ENCODE measurements at places on chromosomes 6 and 20.

- no peak for DNase-seq
These were observed 37.5 kb downstream of the LAMA4 start for GRCh38 chr6:112216662-112217551.

DNA sequence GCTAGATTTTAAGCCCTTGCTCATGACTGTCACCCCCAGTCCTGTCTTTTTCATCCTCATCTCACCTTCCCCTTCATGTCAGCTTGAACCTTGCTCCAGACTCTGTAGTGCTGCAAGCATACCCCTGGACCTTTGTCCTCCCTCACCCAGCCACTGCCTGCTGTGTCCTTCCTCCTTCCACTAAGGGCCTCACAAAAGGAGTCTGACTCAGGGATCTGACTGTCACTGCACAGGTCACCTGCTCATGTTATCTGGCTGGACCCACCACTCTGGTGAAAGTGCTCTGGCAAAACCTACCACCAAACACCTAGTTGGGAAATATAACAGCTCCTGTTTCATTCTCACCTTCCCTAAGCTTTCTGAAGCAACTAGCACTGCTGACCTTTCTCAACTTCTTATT lies 151.4 kb downstream of the INSM1 start:
- DNase-seq, result no peak

DNA sequence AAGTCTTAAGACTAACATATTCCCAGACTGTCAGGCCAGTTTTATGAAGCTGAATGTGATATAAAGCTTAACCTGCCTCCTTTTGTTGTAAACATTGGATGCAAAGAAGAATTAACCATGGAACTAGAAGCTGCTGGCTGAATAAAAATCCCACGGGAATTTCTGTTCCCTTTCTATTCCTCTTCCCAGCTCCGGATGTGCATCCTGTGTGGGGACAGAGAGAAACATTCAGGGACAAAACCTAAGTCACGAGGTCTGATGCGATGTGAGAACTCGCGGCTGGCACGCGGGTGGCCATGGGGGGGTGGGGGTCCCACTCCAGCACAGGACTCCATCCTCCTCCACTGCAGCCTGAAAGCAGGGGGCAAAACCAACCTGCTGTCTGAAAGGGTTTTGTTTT lies 32.2 kb downstream of the RAMACL start:
- no peak for DNase-seq

DNA sequence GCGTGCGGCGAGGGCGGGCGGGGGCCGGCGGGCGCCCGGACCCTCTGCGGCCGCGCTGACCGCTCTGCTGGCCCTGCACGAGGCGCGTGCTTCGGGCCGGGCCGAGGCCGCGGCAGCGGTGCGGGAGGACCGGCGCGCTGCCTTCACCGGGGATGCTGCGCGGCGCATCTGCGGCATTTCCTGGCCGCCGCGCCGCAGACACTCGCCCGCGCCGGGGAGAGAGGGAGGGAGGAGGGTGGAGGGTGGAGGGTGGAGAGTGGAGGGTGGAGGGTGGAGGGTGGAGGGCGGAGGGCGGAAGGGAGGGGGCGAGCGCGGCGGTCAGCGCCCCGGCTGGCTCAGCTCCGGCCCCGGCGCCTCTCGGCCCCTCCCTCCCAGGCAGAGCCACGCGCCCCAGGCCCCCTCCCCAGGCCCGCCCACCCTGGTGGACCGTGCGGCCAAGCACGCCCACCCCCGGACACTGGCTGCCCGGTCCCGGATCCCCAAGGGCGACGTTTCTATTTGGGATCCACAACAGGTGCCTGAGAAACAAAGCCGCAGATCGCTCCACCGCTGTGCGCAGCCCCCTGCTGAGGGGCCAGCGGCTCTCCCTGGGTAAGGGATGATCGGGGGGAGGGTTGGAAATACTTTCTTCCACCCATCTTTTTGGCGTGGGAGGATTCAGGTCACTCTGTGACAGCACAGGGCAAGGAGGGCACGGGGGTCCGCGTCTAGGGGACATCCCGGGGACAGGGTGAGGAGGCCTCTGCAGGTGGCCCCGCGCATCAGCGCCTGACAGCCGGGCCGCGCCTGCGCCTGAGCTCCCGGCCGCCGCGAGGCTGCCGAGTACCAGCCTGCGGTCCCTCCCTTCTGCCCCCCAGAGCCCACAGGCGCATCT lies 111.2 kb upstream of the BEND6 start:
- peak; percentile 73 for DNase-seq

DNA sequence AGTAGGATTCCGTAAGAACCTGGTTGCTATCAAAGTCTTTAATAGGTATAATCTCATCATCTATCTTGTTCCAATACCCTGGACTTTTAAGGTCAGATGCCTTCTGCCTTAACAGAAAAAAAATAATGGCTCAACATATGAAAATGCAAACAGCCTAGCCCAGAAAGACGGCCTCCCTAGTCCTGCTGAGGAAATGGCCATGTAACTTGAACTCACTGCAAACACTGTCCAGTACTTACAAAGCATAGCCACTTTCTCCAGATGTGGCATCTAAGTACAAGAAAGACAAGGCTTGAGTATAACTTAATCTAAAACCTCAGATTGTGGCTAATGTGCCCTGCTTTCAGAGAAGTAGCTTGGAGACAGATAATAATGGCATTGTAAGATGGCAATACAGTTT lies 26.5 kb downstream of the FASTKD5 start:
- DNase-seq, result no peak

GRCh38 chr6:20708367-20709124 lies 174.3 kb downstream of the CDKAL1 start:
- no peak for DNase-seq

DNA sequence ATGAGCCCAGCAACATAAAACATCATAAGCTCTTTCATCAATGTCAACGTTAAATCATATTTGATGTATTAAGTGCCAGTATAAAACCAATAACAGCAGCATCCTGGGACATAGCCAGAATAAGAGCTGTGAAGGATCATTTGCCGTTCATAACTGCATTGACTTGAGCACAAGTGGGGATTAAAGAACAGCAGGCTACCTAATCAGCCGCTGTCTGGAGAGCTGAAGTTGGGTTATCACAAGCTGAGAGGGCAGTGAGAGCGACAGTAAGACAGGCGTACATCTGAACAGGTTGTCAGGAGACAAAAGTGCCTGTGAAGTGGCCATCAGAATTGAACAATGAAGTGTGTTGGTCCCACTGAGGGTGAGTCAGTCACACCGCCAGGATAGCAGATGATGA lies 269.6 kb downstream of the GRIK2 start:
- no peak for DNase-seq

DNA sequence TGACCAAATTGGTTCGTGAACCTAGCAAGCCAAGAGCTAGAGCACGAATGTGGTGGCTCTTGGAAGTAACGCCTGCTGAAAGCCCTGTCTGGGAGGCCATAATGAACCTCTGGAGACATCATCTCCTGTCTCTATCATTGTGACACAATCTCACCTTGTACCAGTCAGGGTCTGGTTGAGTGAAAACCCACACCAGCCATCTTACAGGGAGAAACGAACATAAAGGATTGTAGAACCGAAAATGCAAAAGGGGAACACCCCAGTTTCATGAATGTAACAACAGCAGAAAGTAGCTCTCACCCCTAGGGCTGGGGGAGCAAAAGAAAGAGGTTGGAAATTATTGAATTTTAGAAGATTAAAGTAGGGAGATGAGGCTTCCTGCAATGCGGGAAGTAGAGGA lies 50.9 kb upstream of the TAB2 start:
- DNase-seq, result peak; percentile 69

DNA sequence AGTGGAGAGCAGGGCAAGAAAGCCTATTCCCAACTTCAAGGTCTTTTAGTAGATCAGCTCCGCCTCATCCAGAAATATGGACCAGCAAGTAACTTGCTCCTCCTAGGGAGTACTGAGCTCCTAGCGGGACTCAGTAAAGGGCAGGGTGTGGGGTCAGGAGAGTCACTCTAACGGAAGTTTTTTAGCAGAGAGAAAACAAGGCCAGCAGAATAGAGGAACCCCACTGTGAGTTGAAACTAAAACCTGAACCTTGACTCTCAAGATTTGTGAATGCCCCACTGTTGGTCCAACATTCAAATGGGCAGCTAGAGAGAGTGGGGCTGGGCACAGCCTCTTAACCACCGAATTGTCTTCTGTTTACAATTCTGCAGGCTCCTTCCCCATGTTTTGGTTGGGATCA lies 244.8 kb downstream of the FARS2 start:
- DNase-seq, result no peak

DNA sequence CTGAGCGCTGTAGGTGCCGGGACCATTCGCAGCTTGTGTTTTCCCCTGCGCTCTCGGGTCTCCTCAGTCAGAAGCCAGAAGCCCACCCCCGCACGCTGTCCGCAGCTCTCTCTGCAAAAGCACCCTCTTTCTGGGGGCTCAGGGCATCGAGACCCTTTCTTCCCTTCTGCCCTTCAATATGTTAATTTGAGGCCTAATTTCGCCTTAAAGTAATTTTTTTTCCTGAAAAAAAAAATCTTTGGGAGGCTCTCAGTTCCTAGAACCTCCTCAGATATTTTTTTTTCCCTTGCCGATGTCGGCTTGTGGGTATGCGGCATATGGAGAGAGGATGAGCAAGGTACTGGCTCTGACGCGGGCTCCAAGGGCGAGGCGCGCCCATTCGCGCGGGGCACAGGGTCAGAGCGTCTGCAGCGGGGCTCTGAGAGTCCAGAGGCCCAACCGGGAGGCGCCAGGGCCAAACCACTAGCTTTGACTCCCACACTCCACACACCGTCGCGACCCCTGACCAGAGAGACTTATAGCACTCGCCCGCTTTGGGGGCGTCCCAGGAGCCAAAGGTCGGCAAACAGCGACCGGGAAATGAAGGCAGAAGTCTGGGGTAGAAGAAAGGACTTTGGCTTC lies 893 bp downstream of the PRDM13 start:
- no peak for DNase-seq

- no peak for DNase-seq
These were observed 1120.1 kb upstream of the CITED2 start for GRCh38 chr6:140494321-140495108.

- DNase-seq, result no peak
These were observed 166.7 kb downstream of the SCML4 start for GRCh38 chr6:107657373-107657754.

DNA sequence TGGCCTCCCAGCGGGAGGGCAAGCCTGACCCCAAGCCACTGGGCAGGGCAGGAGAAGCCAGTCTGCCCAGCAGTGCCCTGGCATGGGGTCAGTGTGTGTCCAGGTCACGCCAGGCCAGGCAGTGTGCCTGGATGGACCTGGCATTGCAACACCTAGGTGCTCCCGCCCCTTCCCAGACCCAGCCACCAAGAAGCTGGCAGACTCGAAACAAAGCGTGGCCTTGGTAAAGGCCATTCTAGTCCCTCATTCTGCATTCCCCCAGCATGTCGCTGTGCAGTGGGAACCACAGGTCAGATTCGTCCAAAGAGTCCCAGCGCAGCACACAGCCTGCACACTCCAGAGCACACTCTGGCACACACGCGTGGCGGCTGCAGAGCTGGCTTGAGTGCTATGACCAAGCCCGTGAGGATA lies 19.3 kb upstream of the APMAP start:
- no peak for DNase-seq

DNA sequence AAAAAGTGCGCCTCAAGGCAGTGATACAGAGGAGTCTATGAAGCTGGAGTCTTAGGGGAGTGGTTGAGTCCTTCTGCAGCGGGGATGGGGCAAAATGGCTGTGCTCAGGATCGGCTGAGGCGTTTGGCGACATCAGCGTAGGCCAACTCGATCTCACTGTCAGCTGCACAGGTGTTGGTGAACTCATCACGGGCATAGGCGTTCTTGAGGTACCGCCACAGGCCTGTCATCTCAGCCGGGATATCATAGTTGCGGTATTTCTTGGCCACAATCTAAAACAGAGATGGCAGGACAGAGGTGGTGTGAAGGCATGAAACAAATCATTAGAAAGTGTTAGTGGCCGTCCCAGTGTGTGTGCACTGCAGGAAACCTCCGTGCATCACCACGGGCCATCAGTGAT lies 112.7 kb downstream of the CLIC5 start:
- DNase-seq, result no peak

DNA sequence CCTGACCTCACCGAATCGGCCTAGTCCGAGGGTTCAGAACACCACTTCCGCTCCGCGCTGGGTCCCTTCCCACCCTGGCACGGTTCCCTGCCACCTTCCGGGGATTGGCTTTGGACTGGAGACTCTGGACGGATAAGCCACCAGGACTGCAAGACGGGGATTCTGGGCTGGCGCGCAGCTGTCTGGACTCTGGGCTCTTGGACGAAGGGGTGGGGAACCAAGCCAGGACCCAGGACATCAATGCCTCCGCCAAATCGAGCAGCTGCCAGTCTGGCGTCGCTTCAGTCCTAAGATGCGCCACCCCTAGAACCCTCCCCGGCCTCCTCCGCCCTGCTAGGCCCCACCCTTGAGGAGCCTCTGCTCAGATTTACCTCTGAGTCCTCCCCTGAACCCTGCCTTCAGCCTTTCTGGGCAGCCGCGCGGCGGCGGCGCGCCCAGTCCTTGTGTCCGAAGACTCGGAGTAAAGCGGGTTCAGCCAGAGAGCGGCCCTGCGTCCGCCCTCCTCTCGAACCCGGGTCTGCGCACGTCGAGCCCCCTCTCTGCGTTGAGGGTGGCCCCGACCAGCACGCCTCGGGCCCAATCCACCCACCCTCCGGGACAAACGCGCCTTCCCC lies 1.2 kb downstream of the KCNK17 start:
- no peak for DNase-seq

GRCh38 chr6:92566632-92567031 lies 852.7 kb downstream of the EPHA7 start:
- no peak for DNase-seq

DNA sequence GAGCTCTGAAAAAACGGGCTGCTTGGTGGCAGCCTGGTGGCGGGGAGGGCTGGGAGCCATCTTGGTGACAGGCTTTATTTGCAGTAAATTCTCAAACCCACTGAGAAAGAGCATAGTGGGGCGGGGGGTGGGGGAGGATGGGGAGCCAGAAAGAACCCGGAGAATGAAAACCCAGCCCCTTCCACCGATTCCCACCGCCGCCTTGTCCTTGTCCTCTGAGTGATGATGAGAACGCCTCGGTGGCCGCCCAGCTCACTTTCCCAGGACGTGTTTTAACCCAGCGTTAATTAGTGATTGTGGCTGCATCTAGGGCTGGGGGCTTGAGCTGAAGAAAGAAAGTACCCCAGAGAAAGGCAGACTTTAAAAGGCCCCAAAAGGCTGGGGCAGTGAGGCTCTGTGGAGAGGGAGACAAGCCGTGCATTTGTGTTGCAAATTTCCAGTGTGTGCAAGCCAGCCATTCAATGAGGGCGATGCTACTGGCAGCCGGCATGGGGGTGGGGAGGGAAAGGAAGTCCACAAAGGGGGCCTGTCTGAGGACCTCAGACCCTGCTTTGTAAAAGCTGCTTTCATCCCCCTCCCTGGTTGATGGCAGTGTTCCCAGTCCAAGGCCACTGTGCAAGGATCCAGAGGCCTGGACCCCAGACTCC lies 6.2 kb upstream of the GHRH start:
- DNase-seq, result no peak

- DNase-seq, result no peak
These were observed 46.1 kb downstream of the MYO6 start for GRCh38 chr6:75794954-75795739.

GRCh38 chr6:14711056-14711703 lies 534.7 kb upstream of the JARID2 start:
- no peak for DNase-seq

GRCh38 chr6:31083742-31084354 lies 28.5 kb downstream of the C6orf15 start:
- peak; percentile 27 for DNase-seq

- DNase-seq, result no peak
These were observed 45.6 kb upstream of the SGK1 start for GRCh38 chr6:134363323-134364039.
